ENCODE measurements at places on chromosomes 5 and 9.

- no peak for DNase-seq
Measured at GRCh38 chr9:3648722-3649246, 123.0 kb upstream of the RFX3 start.

DNA sequence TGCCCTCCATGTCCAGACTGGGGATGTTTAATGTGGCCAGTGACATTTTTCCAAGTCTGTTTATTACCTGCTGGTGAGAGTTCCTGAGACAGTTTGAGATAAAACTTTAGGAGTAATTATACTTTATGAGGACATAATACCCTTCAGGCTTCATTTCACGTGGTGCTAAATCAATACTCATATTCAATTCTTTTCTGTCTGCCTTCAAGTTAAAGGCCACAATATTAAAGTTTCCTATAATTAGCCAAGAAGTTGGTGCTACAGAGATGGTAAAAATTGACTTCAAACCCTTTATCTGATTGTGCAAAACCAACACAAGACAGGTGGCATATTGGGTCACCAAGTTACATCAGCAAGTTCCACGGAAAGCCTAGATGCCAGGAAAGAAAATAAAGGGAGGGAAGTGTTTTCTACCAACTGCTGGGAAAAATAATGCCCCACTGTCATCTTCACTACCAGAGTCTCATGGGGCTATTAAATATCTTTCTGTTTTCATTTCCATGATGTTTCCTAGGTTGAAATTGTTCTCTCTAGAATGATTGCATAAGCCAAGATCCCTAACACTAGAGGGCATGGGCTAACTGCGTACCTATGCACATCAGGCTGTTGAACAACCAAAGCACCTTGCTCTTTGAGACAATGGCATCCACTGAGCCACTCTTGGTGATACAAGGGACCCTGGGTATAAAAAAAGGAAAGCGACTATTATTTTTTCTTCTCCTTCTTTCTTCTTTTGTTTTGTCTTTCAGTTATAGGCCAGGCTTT lies 68.7 kb downstream of the INSYN2B start:
- DNase-seq, result no peak

- DNase-seq, result no peak
Measured at GRCh38 chr9:137326445-137327065, 24.5 kb upstream of the NRARP start.

DNA sequence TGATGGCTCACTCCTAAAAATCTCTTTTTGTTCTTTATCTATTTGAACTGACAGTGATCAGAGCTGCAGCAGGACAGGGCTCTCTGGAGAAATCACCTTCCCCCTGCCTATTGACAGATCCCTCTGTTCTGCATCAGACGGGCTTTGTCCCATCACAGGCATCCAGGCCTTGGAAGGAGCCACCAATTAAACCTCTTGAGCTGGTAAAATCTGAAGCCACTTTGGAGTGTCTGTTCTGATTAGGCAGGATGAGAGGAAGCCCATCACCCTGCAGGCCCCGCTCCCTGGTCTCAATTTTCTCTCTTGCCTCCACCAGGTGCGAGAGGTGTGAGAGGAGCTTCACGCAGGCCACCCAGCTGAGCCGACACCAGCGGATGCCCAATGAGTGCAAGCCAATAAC lies 97.7 kb downstream of the PRDM6 start:
- no peak for DNase-seq

DNA sequence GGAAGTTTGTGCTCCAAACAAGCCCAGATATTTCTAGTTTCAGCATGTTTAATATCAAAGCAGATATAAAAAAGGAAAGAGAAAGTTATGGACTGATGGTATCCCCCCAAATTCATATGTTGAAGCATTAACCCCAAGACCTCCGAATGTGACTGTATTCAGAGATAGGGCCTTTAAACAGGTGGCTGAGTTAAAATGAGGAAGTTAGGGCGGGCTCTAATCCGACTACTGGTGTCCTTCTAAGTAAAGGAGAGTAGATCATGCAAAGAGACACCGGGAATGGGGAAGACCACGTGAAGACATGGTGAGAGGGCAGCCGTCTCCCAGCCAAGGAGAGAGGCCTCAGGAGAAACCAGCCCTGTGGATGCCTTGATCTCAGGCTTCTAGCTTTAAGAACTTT lies 324.1 kb upstream of the KIF2A start:
- DNase-seq, result no peak

DNA sequence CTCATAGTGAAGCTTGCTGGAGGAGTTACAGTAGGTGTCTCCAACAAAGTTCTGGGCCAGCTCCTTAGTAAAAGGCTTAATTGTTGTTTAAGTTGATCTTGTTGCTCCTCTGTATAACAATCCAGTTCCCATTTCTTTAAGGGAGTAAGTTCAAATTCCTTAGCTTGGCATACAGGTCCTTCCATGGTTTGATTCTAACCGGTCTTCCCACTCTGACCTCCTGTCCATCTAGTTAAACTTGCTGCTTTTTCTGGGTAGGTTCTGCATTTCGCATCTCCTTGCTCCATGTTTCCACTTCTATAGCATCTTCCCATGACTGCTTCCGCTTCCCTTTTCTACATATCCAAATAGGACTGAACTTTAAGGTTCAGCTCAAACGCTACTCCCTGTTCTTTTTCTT lies 95.5 kb downstream of the ARHGAP26 start:
- DNase-seq, result no peak
